Pancreas (tissue), 10 donors: ENCODE measurements at places on chromosomes 11 and 22.

DNA sequence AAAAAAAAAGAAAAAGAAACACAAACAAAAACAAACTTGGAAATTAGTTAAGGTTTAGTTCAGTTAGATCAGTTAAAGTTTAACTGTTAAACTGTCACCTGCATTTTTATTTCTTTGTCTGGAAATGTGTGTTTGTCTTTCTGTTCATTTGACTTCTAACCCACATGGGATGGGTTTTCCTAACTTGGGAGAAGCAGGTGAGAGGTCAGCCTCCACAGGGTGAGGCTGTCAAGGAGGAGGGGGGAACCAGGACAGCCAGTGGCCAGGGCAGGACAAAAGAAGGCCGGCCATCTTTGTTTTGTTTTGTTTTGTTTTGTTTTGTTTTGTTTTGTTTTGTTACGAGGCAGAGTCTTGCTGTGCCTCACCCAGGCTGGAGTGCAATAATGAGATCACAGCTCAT is 13.4 kb upstream of the GCAT start:
- H3K27me3 ChIP-seq, result no peaks in the 10 kb centered on the region
- H3K4me3 ChIP-seq, result no peak overlapping the region
- no peak for DNase-seq

GRCh38 chr11:109794501-109794900 is 298.7 kb upstream of the ZC3H12C start:
- H3K27ac ChIP-seq, result peak overlapping the region; percentile 17
- no peaks in the 10 kb centered on the region for H3K36me3 ChIP-seq
- H3K4me1 ChIP-seq, result no peaks in the 10 kb centered on the region
- DNase-seq, result no peak

DNA sequence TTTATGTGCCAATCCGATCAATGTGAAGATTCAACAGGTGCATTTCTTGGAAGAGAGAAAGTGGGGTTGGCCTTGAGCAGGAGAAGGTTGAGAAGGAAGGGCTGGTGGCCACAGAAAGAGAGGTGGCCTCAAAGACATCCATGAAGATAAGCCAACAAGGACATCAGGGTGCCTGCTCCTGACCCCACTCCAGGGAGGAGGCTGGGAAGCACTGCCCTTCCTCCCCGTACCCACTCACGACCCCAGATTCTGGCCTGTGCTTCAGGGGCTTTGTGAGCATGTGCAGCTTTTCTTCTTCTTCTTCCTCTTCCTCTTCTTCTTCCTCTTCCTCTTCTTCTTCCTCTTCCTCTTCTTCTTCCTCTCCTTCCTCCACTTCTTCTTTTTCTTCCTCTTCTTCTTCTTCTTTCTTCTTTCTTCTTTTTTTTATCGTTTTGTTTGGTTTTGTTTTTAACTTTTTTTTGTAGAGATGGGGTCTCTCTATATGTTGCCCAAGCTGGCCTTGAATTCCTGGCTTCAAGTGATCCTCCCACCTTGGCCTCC is 30.3 kb downstream of the DKK3 start:
- DNase-seq, result no peak
- no peaks in the 10 kb centered on the region for H3K4me1 ChIP-seq
- no peaks in the 10 kb centered on the region for H3K36me3 ChIP-seq
- no peak overlapping the region for H3K27ac ChIP-seq

- no peaks in the 10 kb centered on the region for H3K36me3 ChIP-seq
- H3K4me3 ChIP-seq, result no peak overlapping the region
- no peak for DNase-seq
- H3K27me3 ChIP-seq, result no peaks in the 10 kb centered on the region
Measured at GRCh38 chr22:27740202-27740748, 61.3 kb downstream of the MN1 start.

GRCh38 chr22:31768422-31769059 is 14.7 kb downstream of the DEPDC5 start:
- peaks cover 20% of the 10 kb centered on the region for H3K36me3 ChIP-seq
- DNase-seq, result no peak
- no peak overlapping the region for H3K27ac ChIP-seq
- no peaks in the 10 kb centered on the region for H3K27me3 ChIP-seq
- H3K4me1 ChIP-seq, result no peaks in the 10 kb centered on the region

DNA sequence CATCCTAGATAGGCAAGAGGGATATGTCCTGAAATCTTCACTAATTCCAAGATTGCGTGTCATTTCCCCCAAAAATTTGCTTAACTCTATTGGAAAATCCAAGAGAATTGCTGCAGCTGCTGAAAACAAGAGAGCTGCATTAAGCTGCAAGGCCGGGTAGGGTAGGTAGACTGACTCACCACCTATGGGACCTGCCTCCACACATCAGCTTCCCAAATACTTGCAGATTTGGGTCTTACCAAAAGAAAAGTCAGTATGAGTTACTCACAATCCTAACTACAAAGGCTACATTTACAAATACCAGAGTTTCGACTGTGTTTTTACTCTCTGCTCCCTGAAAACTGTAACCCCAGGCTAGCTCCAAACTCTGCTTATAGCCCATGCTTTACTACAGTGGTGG is 142.5 kb upstream of the TEAD1 start:
- H3K4me3 ChIP-seq, result no peak overlapping the region
- H3K4me1 ChIP-seq, result no peaks in the 10 kb centered on the region

DNA sequence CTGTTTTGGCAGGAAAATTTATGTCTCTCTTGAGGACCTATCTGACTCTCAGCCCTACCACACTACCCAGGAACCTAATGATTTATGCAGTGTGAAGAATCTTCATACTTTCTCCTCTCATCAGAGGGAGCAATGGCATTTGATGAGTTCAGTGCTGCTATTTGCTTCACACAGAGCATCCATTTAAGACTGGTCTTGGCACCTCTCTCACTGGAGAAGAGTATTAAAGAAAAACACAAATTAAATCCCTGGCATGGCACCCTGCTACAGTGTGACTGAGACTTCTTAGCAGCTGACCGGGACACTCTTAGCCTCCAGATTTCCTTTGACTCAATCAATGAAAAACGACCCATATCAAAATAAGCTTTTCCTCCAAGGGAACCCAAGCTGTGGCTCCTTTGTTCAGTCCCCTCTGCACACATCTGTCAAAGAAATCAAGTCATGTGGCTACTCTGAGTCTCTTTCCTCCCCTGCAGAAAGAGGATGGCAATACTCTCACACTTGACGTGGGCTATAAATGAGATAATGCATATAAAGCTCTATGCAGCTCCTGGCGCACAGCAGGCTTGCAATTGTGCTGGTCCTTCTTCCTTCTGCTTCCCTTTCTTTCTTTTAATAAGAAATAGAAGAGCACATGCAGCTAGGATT is 186.1 kb upstream of the E2F8 start:
- H3K4me1 ChIP-seq, result peaks cover 29% of the 10 kb centered on the region
- H3K27ac ChIP-seq, result no peak overlapping the region
- no peaks in the 10 kb centered on the region for H3K36me3 ChIP-seq
- no peaks in the 10 kb centered on the region for H3K27me3 ChIP-seq
- H3K4me3 ChIP-seq, result no peak overlapping the region

DNA sequence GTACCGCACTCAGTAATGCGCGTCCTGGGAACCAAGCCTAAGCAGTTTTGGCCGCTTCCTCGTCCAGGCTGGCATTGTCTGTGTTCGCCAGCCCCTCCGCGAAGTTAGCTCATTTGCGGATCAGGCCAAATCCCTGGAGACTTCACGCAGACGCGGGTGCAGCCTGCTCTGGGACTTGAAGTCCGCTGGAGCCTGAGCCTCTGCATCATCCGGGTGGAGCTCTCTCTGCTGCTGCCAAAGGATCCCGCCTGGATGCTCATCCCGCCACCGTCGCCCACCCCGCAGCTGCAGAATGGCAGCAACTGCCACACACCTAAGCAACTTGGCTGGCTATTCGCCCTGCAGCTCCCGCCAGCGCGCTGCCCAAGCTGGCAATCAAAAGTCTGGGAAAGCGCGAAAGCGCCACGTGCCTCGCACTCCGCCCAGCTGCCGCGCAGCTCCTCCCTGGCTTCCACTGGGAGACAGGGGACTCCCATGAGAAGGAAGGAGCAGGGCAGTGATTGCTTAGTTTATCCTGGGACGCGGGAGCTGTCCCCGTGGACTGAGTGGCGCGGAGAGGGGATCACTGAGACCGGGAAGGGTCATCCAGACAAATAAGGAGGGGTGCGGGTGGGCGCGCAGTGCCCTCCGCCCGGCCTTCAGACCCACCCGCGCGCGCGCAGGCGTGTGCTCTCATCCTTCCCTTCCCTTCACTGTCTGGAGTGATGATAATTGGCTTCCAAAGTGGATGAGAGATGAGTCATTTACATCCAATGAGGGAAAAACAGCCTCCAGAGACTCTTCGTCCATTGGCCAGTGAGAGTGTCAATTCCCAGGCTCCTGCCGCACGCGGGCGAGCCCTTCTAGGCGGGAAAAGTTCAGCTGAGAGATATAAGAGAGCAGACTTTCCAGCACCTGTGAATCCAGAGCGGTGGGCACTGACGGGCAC is 23.2 kb upstream of the GLYATL1B start:
- H3K4me1 ChIP-seq, result no peaks in the 10 kb centered on the region
- no peak overlapping the region for H3K4me3 ChIP-seq
- DNase-seq, result no peak
- H3K27ac ChIP-seq, result no peak overlapping the region
- no peaks in the 10 kb centered on the region for H3K27me3 ChIP-seq
- H3K36me3 ChIP-seq, result no peaks in the 10 kb centered on the region

GRCh38 chr11:34558211-34558610 is 44.6 kb upstream of the ELF5 start:
- no peaks in the 10 kb centered on the region for H3K4me1 ChIP-seq
- H3K27ac ChIP-seq, result no peak overlapping the region
- no peak for DNase-seq
- no peak overlapping the region for H3K4me3 ChIP-seq
- no peaks in the 10 kb centered on the region for H3K27me3 ChIP-seq

GRCh38 chr11:133191931-133192330 is 340.4 kb downstream of the OPCML start:
- no peaks in the 10 kb centered on the region for H3K36me3 ChIP-seq
- H3K27ac ChIP-seq, result no peak overlapping the region
- no peaks in the 10 kb centered on the region for H3K27me3 ChIP-seq
- no peak for DNase-seq
- H3K4me3 ChIP-seq, result no peak overlapping the region

DNA sequence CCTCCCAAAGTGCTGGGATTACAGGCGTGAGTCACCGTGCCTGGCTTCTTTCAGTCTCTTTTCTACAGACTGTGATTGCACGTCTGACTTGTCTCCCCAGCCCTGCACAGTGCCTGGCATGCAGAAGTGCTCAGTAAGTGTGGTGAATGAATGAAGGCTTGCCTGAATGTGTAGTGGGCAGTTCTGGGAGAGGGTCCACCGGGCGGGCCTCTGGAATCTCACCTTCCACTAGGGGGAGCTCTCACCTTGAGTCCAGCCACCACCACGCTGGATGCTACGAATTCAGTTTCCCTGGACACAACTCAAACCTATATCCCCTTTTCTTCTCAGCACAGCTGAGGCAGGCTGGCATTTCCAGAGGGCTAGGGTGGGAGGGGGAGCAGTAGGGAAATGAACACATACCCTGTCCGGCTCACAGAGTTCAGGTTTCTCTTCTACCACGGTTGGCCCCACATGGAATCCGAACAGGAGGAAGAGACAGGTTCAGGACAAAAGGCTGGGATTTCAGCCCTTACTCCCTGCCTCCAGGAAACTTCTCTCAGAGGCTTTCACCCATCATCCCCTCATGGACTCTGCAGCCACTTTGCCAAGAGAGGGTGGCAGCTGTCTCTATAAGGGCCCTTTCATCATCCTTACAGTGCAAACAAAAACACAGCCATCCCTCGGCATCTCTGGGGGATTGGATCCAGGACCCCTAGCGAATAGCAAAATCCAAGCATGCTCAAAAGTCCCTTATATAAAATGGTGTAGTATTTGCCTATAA is 86.8 kb downstream of the NECTIN1 start:
- DNase-seq, result no peak
- no peak overlapping the region for H3K27ac ChIP-seq
- no peaks in the 10 kb centered on the region for H3K27me3 ChIP-seq
- H3K36me3 ChIP-seq, result no peaks in the 10 kb centered on the region

DNA sequence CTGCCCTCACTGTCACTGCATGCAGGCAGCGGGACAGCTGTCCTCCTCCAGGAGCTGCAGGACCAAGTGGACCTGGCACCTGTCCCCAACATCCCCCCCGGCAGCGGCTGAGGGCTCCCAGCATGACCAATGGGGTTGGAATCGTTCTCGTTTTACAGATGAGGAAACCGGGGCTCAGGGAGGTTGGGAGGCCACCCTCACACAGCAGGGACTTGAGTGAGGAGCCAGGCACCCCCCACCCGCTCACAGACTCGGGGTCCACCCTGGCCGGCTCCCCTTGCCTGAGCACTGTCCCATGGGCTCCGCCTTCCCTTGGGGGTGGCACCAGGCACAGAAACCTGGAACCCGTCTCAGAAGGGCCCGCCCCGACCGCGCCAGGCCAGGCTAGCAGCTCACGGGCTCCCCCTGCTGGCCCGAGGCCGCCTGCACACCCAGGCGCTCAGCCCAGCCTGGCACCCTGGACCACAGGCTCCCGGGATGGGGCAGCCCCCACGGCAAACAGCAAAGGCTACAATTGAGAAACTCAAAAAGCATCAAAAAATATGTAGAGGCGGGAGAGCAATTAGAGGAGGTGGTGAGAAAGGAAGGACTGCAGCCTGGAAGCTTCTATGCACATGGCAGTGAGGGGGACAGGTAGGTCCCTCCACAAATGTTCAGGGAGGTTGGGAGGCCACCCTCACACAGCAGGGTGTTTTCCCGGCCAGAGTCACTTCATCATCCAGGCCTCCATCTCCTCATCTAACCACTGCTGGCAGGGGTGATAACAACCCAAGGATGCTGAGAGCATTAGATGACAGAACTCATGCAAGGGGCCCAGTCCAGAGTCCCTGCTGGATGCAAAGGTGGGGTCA is 12.8 kb downstream of the MACROD1 start:
- H3K27me3 ChIP-seq, result no peaks in the 10 kb centered on the region
- H3K4me3 ChIP-seq, result no peak overlapping the region
- no peak overlapping the region for H3K27ac ChIP-seq
- H3K36me3 ChIP-seq, result no peaks in the 10 kb centered on the region

DNA sequence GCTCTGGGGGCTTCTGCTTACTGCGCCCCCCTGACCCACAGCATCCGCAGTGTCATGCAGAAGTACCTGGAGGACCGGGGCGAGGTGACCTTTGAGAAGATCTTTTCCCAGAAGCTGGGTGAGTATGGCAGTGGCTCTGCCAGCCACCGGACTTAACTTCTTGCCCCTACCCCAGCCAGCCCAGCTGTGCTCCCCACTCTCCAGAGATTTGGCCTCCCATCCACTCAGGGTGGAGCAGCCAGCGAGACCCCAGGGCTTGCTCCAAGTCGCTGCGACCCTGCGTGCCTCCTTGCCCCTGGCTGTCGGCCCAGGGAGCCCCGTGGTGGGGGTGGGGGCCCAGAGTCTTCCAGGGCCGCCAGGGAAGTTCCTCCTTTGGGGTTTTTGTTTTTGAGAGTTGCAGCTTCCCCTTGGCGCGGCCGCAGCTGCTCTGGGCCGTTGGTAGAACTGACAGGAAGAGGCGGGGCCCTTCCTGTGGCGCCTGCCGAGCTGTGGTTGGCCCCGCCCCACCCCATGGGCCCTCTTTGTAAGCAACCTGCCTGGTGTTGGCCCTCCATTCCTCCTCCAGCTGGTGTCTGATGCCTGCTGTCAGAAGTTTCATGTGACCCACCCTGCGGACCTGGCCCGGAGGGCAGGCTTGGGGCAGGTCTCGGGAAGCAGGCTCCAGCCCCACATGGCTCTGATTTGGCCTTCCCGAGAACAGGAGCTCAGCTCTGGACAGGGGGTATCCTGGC is 11.1 kb downstream of the GRK2 start:
- H3K27me3 ChIP-seq, result no peaks in the 10 kb centered on the region
- peaks cover 33% of the 10 kb centered on the region for H3K36me3 ChIP-seq

- no peak for DNase-seq
- no peak overlapping the region for H3K27ac ChIP-seq
- H3K4me1 ChIP-seq, result no peaks in the 10 kb centered on the region
Measured at GRCh38 chr11:104934594-104934993, 33.8 kb downstream of the CASP4 start.
